K562 (cell line): ENCODE measurements at places on chromosomes 4 and X. TPM values are rescaled to one million over a fixed set of nuclear protein-coding genes. Genes with fewer than 3 reads are reported as not detected.

Gene CACNA1F
- 0.04 TPM in 2 replicates for total RNA-seq

DNA sequence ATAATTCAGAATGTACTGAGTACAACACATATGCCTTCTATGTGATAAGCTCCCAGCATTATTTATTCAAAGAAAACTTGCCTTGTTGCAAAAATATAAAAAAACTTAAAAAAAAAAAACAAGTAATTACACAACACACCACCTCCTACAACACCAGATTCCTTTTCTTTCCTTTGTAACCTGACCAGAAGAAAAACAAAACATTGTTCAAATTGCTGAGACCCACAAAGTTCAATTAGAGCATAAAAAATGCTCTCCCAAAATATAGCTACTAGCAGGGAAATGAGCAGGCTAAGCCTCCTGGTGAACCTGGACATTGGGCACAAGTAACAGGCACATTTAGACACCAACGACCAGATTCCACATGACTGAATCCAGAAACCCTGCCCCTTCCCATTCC lies 38.3 kb downstream of the MECP2 start:
- no peak for DNase-seq

DNA sequence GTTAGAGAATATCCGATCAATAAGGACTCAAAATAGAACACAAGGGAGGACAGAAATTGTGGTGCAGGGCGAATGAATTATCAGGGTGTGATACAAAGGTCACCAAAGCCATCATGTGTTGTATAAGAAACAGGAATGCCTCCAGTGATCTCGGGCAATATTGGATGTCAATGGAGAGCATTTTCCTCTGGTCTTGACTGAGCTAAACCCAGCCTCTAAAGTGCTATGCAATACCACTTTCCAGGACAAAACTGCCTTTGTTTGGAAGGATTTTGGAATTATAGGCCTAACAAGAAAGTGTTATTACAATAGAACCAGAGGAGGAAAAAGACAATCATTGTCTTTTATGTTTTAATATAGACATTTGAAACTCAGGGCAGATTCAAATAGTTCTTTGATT lies 281.7 kb downstream of the CHM start:
- DNase-seq, result no peak

DNA sequence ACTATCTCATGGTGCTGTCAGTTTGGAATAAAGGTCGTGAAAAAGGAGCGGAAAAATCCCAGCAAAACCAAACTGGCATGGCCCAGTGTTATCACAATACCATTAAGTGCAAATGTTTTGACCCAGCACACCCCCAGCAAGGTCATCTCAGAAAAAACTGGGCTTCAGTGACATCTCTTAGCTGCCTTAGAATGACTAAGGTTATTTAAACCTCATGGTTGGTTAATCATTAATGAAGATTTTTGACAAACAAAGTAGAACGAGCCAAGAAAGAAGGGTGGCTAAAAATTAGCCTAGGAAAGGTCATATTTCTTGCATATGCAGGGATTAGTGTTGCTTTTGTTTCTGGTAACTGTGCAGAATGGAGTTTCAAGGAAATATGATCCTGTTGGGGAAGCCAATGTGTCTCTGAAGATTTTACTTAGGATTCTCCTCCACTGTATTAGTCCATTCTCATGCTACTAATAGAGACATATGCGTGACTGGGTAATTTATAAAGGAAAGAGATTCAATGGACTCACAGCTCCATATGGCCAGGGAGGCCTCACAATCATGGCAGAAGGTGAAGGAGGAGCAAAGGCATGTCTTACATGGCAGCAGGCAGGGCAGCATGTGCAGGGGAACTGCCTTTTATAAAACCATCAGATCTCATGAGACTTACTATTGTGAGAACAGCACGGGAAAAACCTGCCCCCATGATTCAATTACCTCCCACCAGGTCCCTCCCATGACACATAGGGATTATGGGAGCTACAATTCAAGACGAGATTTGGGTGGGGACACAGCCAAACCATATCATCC lies 83.5 kb downstream of the CHRNA9 start:
- no peak for DNase-seq

- DNase-seq, result no peak
Observed at GRCh38 chr4:184647266-184648053, 1.8 kb downstream of the CASP3 start.
